CD14-positive monocyte (primary cell): ENCODE measurements at places on chromosomes 6 and 20. TPM values are rescaled to one million over a fixed set of nuclear protein-coding genes. Genes with fewer than 3 reads are reported as not detected.
A peak's percentile ranks its signal among the peaks of the same experiment; 100 is the strongest.

- no peak for DNase-seq
Observed at GRCh38 chr20:63022501-63022900, 15.7 kb upstream of the BHLHE23 start.

- no peak for DNase-seq
Observed at GRCh38 chr6:117595099-117595923, 7.0 kb downstream of the GOPC start.

DNA sequence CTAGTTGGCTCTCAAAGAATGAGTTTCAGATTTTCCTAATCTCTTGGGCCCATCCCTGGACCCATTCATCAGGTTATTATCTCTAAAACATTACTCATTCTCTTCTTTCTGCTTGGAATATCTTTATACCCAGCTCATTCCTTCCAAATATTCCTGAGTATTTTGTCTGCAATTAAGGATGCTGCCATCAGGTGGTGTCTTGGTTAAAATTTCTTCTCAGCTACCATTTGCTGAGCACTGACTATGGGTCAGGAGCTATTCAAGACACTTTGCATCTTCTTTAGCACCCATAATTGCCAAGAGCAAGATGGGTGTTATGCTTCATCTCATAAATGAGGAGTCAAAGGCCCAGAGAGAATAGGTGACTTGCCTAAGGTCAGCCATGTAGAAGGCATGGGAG is 8.4 kb downstream of the SUN5 start:
- DNase-seq = no peak

SERAC1 gene
- polyA plus RNA-seq = 4.3 TPM

HBS1L gene
- polyA plus RNA-seq = 5.2 and 16.0 TPM in 2 replicates

PBOV1 gene
- polyA plus RNA-seq = not detected in 2 replicates

- DNase-seq = no peak
Observed at GRCh38 chr20:36591854-36592641, 13.5 kb upstream of the RAB5IF start.

ATP6V1G2 gene
- not detected for polyA plus RNA-seq

DNA sequence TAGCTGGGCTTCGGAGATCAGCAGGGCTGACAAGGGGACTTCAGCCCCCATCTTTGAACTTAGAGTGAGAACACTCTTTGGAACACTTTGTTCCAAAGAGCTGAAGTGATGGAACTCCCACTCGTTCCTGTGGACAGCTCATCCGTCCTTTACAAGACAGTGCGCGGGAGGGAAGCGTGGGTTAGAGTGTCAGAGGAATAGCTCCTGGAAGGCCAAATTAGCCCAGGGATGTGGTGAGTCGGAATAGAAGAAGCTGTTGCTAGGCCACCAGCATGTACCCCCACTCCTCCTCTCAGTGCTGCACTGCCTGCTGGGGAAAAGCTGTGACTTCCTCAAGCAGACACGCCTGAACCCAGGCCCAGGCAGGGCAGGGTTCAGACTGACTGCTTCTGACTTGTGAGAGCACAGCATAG is 1.7 kb downstream of the SDCBP2 start:
- no peak for DNase-seq

FBXO30 gene
- polyA plus RNA-seq = 0.34 and 1.7 TPM in 2 replicates

DNA sequence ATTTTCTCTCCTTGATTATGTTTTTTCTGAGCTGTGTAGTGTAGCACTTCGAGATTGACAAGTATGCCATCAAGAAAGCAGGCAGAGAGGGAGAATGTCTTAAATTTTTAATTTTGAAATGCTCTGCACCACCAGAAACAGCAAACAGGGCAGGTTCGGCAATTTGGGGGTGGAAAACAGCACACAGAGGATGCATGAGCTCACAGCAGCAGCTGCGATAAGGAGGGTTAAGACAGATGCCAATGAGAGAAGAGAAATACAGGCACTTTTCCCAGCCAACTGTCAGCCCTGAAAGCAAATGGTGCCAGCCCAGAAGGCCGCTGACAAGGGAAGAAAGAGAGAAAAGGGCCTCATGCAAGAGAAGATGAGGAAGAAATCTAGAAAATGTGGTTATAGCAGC is 15.1 kb upstream of the SNRPB2 start:
- no peak for DNase-seq

NKAIN2 gene
- polyA plus RNA-seq = not detected in 2 replicates

PROKR2 gene
- polyA plus RNA-seq = not detected

DNA sequence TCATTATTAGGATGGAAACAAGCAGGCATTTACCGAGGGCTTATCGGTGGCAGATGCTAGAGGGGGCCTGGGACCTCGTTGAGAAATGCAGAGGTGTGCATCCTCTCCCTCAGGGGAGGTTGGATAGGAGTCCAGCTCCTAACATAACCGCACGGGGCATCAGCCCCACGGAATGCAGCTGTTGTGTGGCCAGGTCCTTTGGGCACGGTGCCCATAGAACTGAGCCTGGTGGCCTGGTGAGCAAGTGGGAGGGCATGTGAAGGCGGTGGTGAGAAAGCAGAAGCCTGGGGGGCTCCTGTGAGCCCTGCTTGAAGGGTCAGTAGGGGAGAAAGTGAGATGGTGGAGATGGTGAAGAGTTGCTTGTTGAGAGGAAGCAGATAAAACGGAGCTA is 143.7 kb downstream of the CDH26 start:
- no peak for DNase-seq

DNA sequence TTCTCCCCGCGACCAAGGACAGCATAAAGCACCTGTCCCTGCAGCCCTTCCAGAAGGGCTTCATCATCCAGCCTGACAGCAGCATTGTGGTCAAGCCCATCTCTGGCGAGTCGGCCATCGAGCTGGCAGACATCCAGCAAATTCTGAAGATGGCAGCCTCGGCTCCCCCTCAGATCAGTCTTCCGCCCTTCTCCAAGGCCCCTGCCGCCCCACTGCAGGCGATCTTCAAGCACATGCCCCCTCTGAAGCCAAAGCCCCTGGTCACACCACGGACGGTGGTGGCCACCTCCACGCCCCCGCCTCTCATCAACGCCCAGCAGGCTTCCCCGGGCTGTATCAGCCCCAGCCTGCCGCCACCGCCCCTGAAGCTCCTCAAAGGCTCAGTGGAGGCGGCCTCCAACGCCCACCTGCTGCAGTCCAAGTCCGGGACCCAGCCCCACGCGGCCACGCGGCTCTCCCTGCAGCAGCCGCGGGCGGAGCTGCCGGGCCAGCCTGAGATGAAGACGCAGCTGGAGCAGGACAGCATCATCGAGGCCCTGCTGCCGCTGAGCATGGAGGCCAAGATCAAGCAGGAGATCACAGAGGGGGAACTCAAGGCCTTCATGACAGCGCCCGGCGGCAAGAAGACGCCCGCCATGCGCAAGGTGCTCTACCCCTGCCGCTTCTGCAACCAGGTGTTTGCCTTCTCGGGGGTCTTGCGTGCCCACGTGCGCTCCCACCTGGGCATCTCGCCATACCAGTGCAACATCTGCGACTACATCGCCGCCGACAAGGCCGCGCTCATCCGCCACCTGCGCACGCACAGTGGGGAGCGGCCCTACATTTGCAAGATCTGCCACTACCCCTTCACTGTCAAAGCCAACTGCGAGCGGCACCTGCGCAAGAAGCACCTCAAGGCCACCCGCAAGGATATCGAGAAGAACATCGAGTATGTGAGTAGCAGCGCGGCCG is 83.3 kb downstream of the SSR1 start:
- DNase-seq = no peak

- DNase-seq = no peak
Observed at GRCh38 chr6:3489027-3489757, 32.3 kb upstream of the SLC22A23 start.

NEU1 gene
- 67.1 and 70.2 TPM in 2 replicates for polyA plus RNA-seq

GRCh38 chr6:27157459-27158315 is 89.8 kb upstream of the PRSS16 start:
- peak; percentile 74 for DNase-seq

DNA sequence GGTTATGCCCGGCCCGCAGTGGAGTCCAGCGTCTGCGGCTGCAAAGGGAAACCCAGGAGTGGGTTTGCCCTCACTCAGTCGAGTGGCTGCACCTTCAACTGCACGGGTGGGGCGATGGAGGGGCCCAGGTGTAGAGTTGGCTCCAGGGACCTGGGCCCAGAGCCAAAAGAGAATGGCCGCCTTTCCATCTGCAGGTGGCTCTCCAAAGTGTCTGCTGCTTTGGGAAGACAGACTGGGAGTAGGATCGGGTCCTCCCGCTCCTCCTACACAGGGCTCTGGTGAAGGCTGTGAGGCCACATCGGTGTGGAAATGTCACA is 80.1 kb downstream of the PTPN1 start:
- no peak for DNase-seq
